ENCODE measurements at places on chromosomes 1 and 21.

DNA sequence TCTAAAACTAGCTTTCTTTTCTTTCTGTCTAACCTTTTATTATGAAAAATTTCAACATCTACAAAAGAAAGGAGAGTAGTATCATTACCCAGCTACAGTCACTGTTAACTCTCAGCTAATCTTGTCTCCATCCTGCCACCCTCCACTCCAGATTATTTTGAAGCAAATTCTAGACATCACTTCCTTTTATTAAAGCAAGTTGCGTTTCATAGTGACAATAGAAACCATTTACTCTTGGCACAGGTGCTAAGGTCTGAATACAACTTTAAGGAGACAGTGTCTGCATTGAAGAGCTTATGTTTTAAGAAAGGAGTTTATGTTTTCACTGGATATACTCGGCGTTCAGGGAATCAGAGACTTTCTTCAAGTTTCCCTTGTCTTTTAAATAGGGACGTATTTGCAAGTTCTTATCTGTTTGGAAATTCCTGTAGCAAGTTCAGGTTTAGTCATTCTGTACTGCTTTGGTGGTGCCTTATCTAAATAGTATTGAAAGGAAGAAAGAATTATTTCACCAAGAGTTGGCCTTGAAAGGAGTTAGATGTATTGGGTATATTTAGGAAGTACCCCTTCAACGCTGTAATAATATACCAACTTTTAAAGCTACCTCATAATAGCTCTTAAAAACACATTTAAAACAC is 42.7 kb downstream of the ITSN1 start:
- no peak for DNase-seq

DNA sequence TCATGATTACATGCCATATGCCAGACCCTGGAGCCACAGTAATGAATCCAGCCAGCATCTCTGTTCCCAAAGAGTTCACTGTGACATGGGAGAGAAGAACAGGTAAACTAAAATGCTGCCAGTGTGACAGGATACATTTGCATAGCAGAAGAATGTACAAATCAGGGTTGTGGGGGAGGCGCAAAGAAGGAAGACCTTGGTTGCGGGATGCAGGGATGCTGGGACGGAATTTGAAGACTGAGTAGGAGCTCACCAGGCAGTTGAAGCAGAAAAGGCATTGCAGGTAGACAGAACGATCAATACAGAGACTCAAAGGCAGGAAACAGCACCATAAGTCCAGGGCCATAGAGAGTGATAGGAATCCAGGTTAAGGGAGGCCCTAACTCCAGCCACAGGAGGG is 180.3 kb upstream of the ZC3H12A start:
- no peak for DNase-seq

GRCh38 chr1:31273619-31274018 is 23.0 kb downstream of the SNRNP40 start:
- no peak for DNase-seq

DNA sequence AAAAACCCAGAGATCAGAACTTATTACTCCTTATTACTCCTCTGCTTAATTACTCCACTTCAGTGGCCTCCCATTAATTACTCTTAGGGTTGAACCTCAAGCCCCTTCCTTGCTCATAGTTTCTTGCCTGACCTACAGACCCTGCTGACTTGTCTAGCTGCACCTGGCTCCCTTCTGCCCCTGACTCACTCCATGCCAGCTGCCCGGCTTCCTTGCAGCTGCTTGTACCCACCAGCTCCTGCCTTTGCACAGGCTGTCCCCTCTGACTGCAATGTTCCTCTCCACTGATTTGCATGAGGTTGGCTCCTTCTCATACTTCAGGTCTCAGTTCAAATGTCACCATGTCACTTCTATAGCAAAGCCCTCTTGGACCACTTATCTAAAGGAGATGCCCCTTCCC is 1.9 kb upstream of the PTPRU start:
- no peak for DNase-seq

- DNase-seq: no peak
Measured at GRCh38 chr1:65751961-65752360, 40.7 kb upstream of the PDE4B start.

- DNase-seq: no peak
Measured at GRCh38 chr1:15258833-15259621, 12.0 kb downstream of the FHAD1 start.

DNA sequence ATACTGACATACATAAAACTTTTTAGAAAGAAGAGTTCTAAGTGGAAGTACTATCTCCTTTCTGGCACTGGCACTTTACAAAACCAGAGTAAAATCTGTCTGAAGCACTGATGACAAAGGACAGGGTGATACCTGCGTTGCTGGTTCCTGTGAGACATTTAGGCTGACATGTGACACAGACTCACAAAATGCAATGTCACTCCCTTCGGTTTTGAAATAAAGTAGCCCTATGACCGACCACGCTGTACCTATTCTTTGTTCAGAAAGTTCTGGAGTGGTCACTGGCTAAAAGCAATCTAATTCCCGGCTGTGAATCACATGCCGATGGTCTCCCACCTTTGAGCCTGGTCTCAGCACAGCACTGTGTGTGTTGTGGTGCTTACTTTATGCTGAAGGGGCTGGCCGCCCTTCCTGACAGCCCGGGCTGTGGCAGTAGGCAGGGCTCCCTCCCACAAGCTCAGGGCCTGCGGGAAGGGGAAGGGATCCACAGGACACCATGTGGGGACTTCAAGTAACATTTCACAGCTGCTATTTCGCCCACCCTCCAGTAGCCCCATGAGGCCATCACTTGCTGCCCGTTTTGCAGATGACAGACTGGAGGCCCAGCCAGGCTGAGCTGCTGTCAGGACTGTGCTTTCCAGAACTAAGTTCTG is 48.0 kb downstream of the MRPL37 start:
- DNase-seq: no peak

- no peak for DNase-seq
Measured at GRCh38 chr1:156961709-156962108, 41.3 kb downstream of the LRRC71 start.

DNA sequence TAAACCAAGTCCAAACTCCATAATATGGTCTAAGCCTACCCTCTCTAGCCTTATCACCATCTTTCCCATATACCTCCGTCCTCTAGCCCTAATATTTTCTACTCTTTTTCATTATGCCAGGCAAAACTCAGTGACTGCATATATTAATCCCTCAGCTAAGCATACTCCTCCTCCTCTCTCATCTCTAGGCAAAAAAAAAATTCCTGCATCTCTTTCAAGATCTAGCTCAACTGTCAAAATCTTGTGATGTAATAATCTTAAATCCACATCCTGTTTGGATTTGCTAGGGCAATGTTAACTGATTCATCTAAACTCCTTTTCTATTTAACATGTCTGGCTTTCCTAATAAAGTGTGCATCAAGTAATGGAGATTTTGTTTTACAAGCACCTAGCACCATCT is 20.4 kb downstream of the PRPF38A start:
- DNase-seq: no peak

- DNase-seq: no peak
Measured at GRCh38 chr1:205003358-205004131, 39.5 kb upstream of the CNTN2 start.

- DNase-seq: no peak
Measured at GRCh38 chr21:35609263-35609662, 451.1 kb downstream of the SETD4 start.

DNA sequence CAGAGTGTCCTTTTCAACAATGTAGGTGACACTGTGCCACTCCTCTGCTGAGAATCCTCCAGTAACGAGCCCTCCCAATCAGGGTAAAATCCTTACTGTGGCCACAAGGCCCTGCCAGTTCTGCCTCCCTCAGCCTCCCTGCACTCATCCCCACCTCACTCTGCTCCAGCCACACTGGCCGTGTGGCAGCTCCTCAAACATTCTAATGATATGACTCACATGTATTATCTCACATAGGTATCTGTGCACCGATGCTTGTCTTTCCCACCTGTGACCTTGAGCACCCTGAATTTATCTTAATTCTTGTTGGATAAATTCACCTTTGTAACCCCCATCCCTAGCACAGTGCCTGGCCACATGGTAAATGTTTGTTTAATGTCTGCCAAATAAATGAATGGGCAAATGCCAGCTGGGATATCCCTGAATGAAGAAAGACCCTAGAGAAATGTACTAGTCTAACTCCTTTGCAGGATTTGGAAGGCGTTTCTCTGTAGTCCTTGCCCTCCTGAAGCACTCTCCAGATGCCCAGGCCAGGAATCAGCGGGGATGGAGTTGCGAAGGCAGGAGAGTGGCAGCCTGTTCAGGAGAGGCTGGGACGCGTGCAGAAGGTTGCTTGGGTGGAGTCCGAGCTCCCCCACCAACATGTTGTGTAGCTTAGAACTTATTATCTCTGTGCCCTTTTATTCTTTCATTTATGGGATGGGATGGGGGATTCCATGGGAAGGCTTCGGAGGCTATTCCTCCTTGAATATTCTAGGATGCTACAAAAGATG is 106.0 kb downstream of the TMEM53 start:
- DNase-seq: no peak

DNA sequence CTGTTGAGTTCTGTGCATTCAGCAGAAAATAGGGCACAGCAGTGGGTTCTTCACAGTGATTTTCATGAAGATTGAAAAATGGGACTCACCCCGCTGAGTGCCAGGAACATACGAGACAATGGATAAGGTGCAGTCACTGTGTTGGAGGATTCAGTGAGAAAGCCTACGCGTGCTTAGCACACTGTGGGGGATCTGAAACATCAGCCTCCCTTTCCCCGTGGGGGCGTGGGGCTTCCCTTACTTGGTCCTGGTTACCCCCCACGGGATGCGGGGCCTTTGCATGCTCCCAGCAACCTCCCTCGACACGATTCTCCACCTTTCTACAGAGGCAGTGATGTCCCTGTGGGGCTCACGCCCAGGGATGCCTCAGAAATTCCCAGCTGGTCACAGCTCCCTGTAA is 252.2 kb upstream of the C1orf174 start:
- no peak for DNase-seq

GRCh38 chr1:40855513-40855912 is 6.7 kb downstream of the CITED4 start:
- DNase-seq: no peak

- no peak for DNase-seq
Measured at GRCh38 chr1:224219612-224220059, 36.6 kb downstream of the DEGS1 start.

GRCh38 chr1:43446881-43447835 is 6.6 kb downstream of the HYI start:
- DNase-seq: no peak

GRCh38 chr1:26164036-26164860 is 4.5 kb downstream of the C1orf232 start:
- peak; percentile 76 for DNase-seq

GRCh38 chr1:8133657-8134430 is 107.7 kb upstream of the ERRFI1 start:
- peak; percentile 55 for DNase-seq

DNA sequence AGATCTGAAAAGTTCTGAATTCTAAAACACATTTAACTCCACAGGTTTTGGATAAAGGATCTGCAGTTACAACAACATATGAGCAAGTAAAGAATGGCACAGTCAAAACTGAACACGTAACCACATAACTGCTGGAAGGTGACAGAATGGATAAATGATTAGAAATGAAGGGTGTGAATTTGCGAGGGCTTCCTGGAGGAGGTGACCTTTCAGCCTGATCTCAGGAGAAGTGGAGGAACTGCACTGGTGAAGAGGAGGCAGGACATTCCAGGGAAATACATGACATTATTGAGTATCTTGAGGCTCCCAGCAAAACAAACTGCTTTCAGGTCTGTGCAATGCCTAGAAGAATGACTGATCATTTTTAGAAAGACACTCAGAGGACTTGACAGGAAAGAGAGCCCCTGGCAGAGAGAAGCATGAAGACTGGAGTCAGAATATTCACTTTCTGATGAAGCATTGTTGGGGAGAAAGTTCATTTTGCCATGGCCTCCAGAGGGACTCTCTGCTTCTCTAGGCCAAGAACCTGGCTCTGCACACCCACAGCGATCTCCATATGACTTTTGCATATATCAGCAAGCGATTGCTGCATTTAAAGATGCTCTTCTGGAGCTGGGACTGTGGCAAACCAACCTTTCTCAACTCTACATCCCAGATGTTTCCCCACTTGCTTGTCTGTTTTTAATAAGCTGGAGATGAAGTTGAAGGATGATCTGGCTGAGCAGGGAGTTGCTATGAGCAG is 122.7 kb upstream of the FAM78B start:
- no peak for DNase-seq
